ENCODE measurements at places on chromosomes 12 and 14.

GRCh38 chr12:27101290-27101689 lies 18.9 kb upstream of the C12orf71 start:
- no peak for DNase-seq

DNA sequence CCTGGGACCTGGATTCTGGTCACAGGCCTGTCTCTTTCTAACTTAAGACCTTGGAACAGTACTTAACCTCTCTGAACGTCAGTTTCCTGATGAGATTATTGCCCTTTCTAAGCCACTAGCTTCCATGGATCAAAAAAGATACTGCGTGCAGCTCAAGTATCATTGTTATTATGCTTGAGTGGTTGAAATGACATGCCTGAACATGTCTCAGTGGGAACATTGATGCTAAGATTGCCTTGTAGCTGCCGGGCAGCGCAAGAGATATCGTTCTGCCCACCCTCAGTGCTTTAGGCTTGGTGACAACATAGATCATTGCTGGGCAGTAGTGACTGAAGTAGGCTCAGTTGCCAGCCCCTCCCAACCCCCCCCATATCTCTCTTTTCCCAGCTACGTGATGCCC lies 131.9 kb downstream of the SMOC1 start:
- DNase-seq = no peak

DNA sequence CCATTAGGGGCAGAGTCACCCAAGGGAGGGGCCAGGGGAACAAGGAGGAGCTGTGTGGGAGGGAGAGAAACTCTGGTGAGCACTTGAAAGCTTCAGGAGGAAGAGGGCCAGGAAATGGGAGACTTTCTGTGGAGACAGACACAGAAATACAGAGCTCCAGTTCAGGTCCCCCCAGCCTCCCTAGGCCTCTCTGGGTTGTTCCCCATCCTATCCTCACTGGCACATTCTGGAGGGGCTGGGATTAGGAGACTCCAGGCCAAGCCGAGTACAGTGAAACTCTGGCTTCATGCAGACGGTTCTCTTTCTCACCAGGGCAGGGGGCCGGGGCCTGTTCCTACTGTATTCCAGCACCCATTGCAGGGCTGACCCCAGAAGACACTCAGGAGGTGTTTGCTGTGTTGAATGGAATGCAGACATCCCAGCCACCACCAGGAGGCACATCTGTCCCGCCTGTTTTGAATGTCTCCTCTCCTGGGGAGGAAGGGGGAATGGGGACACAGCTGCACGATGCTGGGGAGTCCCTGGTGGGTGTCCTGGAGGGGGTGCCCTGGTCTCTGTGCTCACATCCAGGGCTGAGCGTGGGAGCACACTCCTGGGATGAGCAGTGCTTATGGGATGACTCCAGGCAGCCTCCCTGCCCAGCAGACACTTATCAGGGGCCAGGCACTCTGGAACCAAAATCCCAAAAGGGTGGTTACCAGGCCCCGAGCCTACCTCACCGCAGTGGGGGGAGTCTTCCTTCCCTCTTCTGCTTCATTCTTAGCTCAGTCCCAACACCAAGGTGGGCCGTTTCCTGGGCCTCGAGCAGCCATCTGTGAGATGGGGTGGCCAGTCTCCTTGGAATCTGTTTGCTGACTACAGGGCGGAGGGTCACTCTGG lies 5.5 kb upstream of the KRT84 start:
- DNase-seq = no peak

DNA sequence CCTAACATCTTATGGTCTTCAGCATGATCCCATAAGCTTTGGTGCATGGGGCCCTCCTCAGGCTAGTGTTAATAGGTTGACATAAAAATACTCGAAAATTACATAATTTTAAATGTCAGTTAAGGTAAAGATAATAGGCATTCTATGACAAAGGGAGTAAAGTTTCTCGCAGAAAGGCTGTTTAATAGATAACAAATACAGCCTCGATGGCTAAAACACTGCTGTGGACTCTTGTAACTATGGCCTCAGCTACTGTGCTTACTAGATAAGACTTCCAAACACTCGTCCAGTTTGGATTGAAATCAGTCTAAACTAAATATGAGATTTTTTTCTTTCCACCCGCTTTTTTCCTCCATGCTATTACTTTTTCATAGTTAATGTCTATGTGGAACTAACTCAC lies 23.2 kb upstream of the MGST1 start:
- DNase-seq = no peak

GRCh38 chr12:14935031-14935430 lies 3.3 kb downstream of the ERP27 start:
- no peak for DNase-seq
